ENCODE measurements at places on chromosomes 13 and 19.

DNA sequence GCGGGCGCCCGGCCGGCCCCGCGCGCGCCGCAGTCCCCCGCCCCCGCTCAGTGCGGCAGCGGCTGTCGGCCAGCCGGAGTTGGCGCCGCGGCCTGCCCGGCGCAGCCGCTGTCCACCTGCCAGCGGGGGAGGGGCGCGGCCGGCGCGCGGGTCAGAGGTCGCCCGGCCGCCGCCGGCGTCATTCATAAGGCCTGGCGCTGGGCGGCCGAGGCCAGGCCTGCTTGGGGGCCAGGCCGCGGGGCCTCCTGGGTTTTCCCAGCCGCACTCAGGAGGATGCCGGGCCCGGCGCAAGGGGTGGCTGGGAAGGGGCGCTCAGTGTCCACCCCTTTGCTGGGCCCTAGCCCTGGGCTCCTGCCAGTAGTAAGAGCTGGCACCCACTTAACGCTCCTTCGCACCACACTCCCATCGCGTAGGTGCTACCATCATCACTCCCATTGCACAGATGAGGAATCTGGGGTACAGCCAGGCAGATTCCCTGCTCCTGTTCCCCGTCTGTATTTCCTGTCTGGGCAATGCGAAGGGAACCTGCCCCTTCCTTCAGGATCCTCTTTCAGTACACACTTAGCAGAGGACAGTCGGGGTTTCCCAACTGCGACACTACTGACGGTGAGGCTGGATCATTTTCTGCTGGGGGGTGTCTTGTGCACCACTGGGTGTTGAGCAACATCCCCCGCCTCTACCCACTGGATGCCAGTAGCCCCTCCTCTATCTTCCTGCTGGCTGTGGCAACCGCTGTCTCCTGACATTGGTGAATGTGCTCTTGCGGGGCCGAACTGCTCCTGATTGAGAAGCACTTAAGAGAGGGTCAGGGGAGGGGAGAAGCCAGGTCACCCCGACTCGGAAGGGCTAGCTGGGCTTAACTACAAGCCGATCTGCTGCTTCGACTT is 846 bp upstream of the PRKACA start:
- DNase-seq = no peak

DNA sequence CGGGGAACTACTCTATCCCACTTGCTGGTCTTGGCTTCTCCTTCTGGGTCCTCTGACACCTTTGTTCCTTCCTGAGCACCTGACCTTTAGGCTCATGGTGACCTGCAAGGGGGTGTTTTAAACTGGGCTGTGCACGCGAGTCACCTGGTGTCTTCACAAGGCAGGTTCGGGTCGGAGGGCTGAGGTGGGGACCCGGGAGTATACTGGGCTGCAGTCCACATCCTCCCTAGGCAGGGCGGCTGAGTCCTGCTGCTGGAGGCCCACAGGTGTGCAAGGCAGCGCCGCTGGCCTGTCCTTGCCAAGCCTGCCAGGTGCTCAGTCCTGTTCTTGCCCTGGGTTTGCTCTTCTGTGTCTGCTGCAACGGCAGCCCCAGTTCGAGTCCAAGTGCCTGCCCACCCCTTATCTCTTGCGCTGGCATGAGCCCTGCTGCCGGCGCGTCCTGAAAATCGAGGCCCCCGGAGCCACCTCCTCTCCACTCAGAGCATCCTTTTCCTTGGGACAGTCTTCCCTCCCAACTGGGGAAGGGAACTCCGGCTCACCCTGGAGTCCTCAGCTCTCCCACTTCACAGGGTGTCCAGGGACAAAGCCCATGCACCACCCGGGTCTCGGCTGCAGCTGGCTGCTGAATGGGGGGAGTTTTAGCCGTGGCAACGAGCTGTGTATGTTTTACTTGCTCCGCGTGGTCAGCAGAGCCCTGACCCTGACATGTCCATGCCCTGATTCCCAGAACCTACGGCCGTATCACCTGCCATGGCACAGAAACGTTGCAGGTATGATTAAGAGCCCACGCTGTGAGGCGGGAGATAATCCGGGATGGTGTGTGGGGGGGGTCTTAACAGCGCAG is 193.5 kb downstream of the TEX29 start:
- no peak for DNase-seq

DNA sequence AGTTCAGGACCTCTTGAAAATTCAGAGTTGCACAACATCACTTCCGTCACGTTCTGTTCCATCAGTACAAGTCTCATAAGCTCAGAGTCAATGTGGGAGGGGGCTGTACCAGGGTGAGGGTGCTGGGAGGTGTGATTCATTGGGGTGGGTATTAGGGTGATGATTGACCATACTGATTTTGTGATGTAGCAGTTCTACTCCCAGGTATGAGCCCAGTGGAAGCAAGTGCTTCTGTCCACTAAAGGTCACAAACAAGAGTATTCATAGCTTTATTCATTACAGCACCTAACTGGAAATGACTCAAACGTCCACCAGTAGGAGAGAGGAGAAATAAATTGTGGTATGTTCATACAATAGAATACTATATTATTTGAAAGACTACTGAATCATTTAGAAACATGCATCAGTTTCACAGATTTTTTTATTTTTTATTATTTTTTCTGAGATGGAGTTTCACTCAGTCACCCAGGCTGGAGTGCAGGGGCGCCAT is 12.1 kb upstream of the UPF3A start:
- no peak for DNase-seq

DNA sequence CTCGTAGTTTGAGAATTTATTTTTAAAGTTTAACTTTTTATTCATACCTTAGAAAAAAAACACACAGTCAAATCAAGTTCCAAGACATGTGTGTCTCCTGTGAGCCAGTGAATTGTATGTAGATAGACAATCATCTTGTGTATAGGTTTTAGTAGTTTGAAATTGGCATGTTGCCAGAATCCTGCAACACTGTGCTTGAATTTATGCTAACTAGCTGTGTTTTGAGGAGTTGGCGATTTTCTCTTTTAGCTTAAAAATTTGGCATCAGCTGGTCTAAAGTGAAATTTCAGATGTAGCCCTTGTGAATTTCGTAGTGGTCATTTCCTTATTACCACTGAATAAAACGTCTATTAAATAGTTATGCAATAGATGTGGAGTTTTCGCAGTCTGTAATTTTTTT is 213.2 kb downstream of the ATP8A2 start:
- no peak for DNase-seq

DNA sequence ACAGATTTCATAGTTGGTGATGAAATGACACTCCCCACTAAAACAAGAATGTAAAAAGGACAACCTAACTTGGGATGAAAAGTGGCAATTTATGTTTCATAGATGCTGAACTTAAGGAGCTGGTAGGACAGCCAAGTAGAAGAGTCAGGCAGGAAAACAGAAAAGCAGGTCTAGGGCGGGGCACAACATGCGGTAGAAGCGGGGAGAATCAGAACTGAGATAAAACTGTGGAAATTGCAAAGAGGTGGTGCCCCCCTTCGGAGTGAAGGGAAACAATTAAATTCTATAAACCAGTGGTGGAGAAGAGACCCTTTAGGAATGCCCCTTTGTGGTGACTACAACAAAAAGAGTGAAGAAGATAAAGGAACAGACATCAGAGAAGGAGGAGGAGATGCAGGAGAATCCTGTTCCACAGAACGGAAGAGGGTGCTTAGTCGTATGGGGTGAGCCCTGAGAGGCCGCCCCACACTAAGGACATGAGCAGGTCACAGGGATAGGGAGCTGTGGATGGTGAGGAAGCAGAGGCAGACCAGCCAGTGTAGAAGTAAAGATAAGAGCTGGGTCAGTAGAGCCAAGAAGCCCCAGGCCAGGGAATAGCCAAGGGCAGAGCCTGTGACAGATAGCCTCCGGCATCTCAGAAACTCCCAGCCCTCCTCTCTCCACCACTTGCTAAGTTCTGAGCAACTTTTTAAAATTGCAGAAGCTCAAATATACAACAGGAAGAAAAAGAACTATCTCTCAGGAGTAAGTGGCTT is 100.3 kb upstream of the DOCK9 start:
- no peak for DNase-seq

All from non-pigmented ciliary epithelial cell (primary cell).